ENCODE measurements at places on chromosomes 16 and 17.

DNA sequence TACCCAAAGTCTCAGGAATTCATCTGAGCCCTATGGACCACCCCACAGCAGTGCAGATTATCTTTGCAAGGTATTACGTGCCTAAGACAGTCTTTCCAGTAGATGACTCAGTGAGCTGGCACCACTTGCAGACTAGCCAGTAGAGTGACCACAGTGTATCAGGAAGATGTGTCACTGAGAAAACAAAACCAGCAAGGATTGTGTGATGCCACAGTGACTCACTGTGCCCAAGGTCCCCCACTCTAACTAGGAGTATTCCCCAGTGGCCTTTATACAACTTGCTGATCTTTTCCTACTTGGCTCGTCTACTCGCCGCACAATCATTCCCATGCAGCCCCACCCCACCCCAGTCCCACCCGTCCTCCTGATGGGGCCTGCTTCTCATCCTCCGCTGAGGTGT is 26.8 kb upstream of the PRKCA start:
- DNase-seq = peak; percentile 47

DNA sequence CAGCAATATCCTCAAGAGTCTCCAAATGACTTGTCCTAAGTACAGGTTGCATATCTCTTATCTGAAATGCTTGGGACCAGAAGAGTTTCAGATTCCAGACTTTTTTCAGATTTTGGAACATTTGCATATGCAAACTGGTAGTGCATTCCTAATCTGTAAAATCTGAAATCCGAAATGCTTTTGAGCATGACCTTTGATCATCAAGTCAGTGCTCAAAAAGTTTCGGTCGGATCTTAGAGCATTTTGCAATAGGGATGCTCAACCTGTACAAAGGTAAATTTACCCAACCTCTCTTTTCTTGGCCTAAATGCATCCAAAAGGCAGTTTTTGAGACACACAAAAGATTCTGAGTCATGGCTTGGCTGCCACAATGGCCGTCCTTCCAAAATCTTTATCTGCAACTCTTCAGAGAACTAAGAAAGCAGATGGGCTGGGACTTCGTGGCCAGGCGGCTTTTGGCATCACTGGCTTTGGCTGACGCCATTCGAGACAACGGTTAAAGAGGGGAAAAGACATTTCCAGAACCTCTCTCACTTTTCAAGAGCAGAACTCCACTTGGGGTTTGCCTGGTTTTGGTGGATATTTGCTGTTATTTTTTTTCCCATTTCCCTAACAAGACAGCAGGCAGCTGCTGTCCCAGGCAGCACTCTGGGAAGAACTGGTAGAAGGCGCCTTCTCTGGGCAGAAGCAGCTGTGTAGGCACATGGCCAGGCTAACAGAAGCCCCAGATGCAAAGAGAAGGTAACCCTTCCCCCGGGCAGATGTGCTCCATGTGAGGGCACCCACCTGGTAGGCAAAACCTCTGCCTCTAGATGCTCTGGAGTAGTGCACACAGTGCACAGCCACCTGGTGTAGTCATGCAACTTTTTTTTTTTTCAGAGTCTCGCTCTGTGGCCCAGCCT is 8.9 kb downstream of the CPPED1 start:
- DNase-seq = no peak

DNA sequence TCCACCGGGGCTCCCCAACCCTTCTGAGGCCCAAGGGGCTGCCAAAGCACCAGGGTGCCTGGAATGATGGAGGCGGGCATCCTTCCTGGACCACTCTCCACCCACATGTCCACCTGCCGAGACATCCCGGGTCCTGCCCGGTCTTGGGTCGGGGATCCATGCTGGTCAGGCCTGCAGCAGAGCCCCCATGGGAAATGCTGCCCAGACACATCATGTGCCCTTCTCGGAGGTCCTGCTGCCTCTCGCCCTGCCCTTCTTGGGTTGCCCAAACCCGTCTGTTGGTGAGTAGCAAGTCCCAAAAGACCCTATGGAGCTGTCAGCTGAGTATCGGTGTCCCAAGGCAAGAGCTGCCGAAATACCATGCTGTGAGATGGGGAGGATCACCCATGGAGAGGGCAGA is 14.8 kb upstream of the GAA start:
- no peak for DNase-seq

DNA sequence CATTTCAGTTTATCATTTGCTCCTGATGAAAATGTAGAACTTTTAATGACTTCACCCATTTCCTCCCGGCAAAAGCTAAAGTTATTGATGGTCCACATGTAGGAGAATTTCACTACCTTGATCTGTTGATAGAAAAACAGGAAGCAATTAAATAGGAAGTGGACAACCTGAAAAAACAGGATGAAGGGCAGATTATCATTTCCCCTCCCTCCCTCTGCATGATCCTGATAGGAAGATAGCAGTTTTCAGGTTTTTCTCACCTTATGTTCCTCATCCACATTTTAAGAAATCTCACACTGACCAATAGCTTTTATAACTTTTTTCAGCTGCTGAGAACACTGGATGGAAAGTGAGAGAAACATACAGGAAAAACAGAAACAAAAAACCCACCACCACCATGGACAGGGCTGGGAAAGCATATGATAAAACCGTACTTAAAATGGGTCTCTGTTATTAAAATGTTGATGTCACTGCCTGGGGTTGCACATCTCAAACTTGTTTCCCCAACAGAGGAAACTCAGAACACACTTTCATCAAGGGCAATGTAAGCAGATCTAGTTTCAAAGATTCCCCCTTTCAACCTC is 46.4 kb downstream of the NXPH3 start:
- no peak for DNase-seq

DNA sequence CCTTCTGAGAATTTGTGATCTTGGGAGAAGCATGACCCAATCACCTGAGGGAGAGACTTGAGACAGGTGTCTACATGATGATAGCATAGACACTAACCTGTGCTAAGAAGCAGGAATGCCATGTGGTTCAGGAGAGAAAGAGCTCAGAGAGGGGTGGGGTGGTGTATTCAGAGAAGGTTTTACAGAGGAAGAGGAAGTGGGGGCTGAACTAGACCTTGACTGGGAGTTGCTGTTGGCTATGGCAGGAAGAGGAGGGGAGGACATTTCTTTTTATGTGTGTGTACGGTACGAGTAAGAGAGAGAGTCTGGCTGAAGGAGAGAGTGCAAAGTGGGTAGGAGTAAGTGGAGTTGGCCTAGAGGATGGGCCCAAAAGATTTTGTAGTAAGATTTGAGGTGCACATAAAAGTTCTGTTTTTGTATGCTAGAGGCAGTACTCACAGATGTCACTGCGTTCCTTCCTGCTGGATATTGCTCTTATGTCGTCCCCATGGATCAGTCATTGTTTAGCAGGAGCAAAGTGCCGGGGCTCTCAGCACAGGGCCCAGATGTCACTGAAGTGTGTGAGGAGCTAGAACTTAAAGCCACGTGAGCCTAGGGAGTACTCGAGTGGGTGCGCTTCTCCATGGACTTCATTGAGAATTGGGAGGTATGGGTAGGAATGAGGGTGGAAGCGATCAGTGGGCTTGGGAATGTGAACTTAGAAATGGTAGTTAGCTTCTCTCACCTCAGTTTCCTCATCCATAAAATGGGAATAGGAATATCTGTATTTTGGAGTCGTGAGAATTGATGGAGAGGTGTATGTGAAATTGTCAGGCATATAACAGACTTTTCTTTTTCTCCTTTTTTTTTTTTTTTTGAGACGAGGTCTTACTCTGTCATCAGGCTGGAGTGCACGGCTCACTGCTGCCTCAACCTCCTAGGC is 22.1 kb downstream of the SLC7A6 start:
- DNase-seq = no peak

DNA sequence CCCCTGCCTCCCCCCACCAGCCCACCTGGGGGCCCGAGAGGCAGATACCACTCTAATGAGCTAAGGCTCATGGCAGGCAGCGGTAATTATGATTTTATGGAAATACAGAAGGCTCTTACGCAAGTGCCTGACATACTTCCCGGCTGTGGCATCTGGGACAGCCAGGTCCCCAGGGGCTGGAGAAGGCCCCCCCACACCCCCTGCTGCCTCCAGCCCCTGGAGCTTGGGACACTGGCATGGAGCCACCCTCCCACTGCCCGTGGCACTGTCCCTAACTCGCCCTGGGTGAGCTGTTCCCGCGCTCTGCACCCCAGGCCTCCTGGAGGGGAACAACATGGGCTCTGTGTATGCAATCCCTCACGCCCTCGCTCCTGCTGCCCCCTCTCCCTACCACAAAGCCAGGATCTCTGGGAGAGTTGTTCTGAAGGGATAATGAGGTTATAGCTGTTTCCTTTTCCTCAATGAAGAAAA is 5.4 kb upstream of the STAC2 start:
- no peak for DNase-seq

- no peak for DNase-seq
Observed at GRCh38 chr16:86370062-86370461, 140.3 kb upstream of the FOXF1 start.

GRCh38 chr17:71667661-71668060 is 453.2 kb upstream of the SOX9 start:
- no peak for DNase-seq

Measured in stimulated activated CD8-positive, alpha-beta memory T cell treated with anti-CD3 and anti-CD28 coated beads, Interleukin-4, amount 100 ng/mL, for 48 hours (primary cell).